CD4-positive, alpha-beta T cell treated with Interleukin-15 for 1 hour (primary cell): ENCODE measurements at places on chromosomes 5 and 9.

- no peak for DNase-seq
Observed at GRCh38 chr9:79542735-79543620, 28.8 kb upstream of the TLE4 start.

DNA sequence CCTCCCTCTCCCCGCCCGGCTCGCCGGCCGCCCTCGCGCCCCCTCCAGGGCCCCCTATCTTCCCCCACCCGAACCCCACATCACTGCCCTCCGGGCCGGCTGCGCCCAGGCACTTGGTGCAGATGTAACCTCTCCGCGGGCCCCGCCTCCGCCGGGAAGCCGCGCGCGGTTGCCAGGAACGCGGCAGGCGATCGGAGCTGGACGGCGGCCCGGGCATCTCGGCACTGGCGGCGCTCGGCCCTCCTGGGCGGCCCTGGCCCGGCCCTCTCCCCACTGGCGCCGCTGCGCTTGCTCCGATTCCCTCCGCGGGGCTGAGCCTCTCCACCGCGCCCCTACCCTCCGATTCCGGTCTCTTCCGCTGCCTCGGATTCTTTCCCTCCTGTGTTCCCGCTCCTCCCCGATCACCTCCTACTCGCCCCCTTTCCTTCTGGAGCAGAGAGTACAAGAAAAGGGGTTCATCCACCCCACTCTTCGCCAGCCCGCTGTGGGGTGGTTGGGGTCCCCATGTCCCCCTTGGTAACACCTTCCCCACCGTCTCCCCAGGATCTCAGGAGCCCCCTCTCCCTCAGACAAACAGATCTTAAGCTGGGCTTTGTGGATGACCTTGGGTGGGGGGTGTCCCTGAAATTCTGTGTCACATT, 70.6 kb downstream of the C9orf50 start:
- DNase-seq: no peak

DNA sequence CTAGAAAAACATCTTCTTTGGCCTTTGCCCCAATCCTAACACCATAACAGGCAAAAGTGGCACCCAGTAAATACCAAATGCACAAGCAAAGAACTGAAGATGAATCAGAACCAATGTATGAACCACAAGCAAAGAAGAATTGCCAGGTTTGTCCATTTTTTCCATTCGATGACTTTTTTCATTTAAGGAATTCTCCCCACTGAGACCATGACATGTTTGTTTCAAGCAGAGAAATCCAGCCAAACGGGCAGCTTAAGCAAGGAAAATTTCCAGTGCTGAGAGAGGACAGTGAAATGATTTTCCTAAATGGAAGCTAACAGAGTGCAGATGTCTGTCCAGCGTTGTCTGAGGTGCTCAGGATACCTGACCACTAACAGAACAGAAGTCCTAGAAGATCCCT, 203.7 kb downstream of the ADAMTS12 start:
- no peak for DNase-seq

GRCh38 chr5:136427426-136427825, 62.1 kb upstream of the TRPC7 start:
- no peak for DNase-seq

- DNase-seq: no peak
Observed at GRCh38 chr9:113139225-113139829, 11.5 kb upstream of the SLC31A2 start.

DNA sequence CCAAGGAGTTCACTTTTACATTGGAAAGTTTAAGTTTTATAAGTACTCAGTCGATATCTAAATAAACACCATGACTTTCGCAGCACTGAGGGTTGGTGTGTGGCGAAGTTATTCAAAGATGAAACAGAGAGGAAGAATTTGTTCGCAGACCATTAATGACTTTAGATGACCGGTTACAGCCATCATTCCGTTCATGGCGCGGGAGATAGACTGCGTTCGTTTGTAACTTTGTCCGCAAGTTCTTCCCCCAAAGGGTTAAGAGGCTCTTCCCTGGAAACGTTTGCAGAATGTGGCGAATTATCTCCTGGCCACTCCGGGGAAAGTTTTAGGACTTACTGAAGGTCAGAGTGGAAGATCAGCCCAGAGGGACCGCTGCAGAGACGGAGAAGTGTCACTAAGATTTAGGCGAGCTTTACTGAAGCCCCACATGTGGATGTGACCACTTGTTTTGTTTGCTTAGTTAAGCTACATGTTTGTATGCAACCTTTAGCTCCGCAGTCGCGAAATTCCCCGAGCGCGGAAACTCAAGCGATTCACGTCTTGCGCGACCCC, 2.2 kb upstream of the FOXD1 start:
- no peak for DNase-seq

DNA sequence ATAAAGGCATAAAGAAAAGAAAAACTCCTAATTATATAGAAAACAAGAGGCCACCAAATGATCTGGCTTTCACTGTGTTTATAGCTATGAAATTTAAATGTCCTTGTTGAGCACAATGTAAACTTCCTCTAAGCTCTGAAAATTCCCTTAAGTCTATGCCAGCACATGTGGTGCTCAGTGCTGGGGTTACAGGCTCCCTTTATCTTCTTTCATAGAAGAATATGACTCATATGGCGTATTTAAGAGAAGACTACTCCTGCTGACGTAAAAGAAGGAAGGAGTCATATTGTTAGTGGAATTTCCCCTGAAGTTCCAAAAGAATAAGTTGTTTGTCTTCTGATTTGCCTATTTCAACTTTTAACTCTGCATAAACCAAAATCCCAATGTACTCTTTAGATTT, 30.4 kb downstream of the RNF145 start:
- DNase-seq: peak; percentile 20

DNA sequence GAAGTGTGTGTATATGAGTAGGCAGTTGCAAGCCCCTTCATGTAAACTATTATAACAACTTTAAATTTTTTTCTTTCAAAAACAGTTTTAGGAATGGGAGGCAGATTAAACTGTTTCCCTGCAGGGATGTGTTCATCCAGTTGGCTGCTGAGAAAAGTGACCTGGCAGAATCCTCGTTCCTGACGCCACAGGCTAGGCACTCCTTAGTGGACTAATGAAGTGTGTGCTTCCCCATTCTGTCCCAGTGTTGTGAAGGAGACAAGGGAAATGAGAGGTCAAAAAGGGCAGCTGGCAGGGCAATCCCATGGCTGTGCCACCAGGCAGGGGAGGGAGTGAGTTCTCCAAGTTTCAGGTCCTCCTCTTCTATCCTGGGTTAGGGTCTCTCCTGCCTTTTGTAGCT, 59.8 kb downstream of the FOXD1 start:
- DNase-seq: no peak

DNA sequence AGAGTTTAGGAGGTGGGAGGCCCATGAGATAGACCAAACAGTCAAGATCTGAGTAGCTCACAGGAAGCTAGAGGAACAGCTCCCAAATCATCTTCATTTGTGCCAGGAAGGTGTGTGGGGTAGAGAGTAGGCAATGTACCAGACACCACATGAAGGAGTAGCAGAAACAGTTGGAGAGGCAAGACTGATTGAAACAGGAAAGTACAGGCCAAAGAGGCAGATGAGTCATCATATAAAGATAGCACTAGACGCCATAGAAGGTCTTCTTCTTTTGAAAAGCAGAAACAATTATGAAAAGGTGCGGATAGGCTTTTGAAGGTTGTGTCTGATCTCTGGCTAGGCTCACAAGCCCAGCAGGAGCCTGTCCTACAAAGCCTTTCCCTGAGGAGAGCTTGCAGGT, 62.7 kb upstream of the PALM2AKAP2 start:
- no peak for DNase-seq

DNA sequence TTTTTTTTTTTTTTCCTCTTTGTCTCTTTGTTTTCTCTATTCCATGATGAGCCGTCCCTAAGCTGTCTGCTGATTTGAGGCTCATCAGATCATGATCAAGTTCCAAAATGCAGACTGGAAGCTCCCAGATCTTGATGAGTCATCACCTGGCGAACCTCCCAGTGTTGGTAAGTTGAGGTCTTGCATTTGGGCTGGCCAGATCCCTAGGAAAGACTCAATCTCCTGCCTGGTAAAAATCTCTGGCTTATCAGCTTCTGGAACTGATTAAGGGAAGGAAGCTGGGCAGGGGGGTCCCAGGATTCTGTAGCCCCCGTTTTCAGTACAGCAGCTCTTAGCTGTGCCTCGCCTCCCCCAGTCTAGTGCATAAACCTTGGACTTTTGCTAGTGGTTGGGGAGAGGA, 69.0 kb downstream of the TSPAN17 start:
- DNase-seq: no peak

GRCh38 chr9:121172726-121173487, 28.8 kb downstream of the RAB14 start:
- DNase-seq: no peak

GRCh38 chr9:114227288-114228015, 72.1 kb downstream of the COL27A1 start:
- no peak for DNase-seq

GRCh38 chr9:91269907-91270491, 91.7 kb downstream of the AUH start:
- DNase-seq: no peak

DNA sequence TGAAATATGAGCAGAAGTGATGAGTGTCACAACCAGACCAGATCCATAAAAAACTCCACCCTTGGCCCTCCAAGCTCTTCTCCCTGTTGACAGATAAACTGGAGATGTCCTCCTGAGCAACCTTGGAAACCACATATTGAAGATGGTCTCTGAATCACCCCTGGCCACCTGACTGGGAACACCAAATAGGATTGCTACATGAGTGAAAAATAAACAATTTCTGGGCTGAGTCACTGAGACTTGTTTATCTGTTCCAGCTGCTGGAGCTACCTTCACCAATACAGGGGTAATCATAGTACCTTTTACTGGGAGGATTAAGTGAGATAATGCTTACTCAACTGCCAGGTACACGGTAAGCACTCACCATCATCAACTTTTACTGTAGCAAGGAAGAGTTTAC, 53.3 kb downstream of the PCA3 start:
- no peak for DNase-seq

- DNase-seq: no peak
Observed at GRCh38 chr5:3209918-3210317, 385.7 kb upstream of the IRX1 start.

DNA sequence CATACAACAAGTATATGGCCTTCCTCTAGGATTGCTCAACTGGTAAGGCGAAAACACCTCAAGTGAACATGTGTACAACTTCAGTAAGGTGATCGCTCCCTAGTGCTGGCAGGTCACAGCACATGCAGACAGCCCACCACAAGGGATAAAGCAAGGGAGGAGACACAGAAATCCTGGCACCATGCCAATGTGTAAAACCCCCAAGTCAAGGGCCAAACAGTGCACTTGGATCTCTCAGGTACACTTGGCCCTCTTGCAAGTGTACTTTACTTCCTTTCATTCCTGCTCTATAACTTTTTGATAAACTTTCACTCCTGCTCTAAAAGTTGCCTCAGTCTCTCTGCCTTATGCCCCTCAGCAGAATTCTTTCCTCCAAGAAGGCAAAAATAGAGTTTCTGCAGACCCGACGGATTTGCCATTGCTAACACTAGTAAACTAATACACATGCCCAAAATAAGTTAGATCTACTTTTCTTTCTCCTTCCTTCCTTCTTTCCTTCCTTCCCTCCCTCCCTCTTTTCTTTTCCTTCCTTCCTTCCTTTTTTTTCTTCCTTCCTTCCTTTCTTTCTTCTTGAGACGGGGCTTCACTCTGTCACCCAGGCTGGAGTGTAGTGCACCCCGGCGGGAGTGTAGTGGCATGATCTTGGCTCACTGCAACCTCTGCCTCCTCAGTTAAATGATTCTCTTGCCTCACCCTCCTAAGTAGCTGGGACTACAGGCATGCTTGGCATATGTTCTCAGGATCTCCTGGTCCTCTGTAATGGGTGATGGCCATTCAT, 6.8 kb upstream of the LNPEP start:
- DNase-seq: no peak

- no peak for DNase-seq
Observed at GRCh38 chr5:66041627-66042026, 102.5 kb upstream of the SREK1 start.

GRCh38 chr5:28862137-28862859, 1823.9 kb upstream of the CDH9 start:
- DNase-seq: no peak

- DNase-seq: no peak
Observed at GRCh38 chr5:178125253-178125906, 5.4 kb upstream of the RMND5B start.

GRCh38 chr5:83003791-83004190, 73.4 kb downstream of the TMEM167A start:
- no peak for DNase-seq

GRCh38 chr9:119175581-119175980, 193.7 kb downstream of the BRINP1 start:
- DNase-seq: no peak

- no peak for DNase-seq
Observed at GRCh38 chr9:79120941-79121340, 450.8 kb upstream of the TLE4 start.

DNA sequence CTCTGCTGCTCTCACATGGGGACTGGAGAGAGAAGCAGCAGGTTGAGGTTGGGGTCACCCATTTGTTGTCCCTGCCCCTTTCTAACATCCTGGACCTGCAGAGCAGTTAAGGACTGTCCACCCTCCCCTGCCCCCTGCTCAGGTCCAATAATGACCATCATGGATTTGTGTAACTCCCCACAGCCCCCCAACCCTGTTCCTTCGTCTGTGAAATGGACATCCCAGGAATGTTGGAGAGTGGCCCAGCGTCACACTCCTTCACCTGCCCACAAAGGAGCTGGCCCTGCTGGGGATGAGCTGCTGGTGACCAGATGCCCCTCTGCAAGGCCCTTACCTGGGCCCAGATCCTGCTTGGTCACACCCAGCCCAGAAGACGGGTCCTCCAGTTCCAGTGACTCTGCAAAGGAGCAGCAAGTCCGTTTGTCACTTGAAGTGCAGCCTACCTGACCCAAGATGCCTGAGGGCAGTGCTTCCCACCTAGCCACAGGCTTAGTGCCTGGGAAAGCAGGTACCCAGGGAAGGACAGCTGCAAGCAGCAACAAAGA, 10.4 kb downstream of the CD74 start:
- DNase-seq: peak; percentile 33

DNA sequence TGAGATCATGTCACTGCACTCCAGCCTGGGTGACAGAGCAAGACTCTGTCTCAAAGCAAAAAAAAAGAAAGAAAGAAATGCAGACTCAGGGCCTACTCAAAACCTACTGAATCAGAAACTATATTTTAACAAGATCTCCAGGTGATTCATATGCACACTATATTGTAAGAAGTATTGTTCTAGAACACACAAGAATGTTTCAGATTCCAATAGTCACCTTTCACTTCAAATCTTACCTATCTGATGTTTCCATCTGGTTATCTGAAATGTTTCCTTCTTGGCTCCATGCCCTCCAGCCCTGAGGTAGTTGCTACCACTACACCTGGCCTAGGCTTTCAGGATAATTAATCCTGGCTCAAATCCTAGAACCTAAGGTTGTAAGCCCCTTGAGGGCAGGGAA, 36.8 kb upstream of the SNX2 start:
- no peak for DNase-seq

- no peak for DNase-seq
Observed at GRCh38 chr9:5593904-5594303, 35.0 kb upstream of the RIC1 start.

- no peak for DNase-seq
Observed at GRCh38 chr5:148912714-148913398, 86.4 kb downstream of the ADRB2 start.

- DNase-seq: no peak
Observed at GRCh38 chr9:571741-572140, 269.8 kb upstream of the DMRT1 start.
